ENCODE measurements at places on chromosomes 12 and 14.
A peak's percentile ranks its signal among the peaks of the same experiment; 100 is the strongest.

DNA sequence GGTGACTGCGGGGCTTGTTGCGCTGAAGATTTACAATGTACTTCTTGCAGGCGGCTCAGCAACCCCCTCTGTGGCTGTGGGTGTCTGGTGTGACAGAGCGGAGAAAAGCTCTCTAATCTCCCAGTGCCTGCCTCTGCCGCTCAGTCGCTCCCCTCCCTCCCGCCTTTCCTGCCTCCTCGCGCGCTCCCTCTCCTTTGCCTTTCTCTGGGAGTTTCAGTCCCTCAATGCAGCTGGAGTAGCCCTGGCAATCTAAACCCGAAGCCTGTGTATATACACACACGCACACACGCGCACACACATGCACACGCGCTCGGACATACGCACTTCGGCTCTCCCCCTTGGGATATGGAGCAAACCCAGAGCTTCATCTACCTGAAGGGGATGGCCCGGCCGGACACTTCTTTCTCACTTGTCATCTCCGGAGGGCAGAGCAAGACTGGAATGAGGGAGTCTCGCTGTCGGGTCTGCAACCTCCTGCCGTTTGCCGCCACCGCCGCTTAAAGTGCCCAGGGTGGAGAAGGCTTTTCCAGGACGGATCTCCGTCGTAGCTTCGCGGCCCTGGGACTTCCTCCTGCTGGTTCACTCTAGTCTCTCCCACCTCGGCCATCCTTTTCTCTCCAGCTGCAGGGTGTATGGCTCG lies 599 bp upstream of the TRHDE start:
- no peaks in the 10 kb centered on the region for H3K36me3 ChIP-seq
- H3K4me3 ChIP-seq = peak overlapping the region; percentile 71
- H3K27me3 ChIP-seq = peaks cover 76% of the 10 kb centered on the region
- H3K27ac ChIP-seq = peak overlapping the region; percentile 70
- H3K4me1 ChIP-seq = peaks cover 36% of the 10 kb centered on the region

- no peaks in the 10 kb centered on the region for H3K4me1 ChIP-seq
- no peak for DNase-seq
- H3K4me3 ChIP-seq = no peak overlapping the region
- H3K36me3 ChIP-seq = peaks cover 64% of the 10 kb centered on the region
- H3K27ac ChIP-seq = no peak overlapping the region
Measured at GRCh38 chr12:68868043-68868790, 60.2 kb downstream of the MDM2 start.

DNA sequence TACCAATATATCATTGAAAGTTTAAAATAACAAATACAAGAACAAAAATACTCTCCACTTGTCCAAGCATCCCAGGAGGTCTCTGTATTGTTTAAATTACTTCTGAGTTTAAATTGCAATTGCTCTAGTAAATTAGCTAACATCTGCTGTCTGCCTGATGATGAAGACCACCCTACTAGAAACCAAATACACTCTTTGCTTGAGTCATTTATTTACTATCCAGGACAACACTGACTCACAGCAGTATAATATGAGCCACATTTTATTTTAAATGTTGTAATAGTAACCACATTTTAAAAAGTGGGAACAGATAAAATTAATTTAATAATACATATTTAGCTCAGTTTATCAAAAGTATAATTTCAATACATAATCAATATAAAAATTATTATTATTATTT lies 62.9 kb upstream of the EEA1 start:
- H3K27me3 ChIP-seq = no peaks in the 10 kb centered on the region
- no peak overlapping the region for H3K4me3 ChIP-seq
- no peaks in the 10 kb centered on the region for H3K36me3 ChIP-seq
- H3K4me1 ChIP-seq = peaks cover 24% of the 10 kb centered on the region
- no peak overlapping the region for H3K27ac ChIP-seq
- no peak for DNase-seq

GRCh38 chr14:100261621-100262020 lies 22.7 kb downstream of the YY1 start:
- H3K36me3 ChIP-seq = peaks cover 24% of the 10 kb centered on the region
- H3K27me3 ChIP-seq = no peaks in the 10 kb centered on the region
- H3K4me3 ChIP-seq = no peak overlapping the region
- peaks cover 100% of the 10 kb centered on the region for H3K4me1 ChIP-seq
- DNase-seq = no peak

DNA sequence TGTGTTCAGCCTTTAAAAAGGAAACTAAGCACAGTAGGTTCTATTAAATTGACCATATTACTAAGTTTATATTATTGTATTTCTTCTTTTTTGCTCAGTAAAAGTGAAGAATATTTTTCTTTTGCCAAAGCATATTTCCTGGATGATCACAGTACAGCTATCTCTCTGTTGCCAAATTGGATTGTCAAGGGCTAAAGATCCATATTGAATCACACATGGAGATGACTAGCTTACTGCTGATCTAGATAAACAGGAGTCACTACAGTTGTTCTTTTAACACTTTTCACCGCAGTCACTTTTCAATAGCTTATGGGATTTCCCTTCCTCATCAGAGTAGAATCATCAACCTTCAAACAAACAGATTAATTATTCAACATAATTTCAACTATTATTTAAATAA lies 78.6 kb downstream of the LRRC9 start:
- H3K27ac ChIP-seq = no peak overlapping the region
- no peaks in the 10 kb centered on the region for H3K4me1 ChIP-seq
- no peak for DNase-seq
- H3K27me3 ChIP-seq = peaks cover 3% of the 10 kb centered on the region
- no peaks in the 10 kb centered on the region for H3K36me3 ChIP-seq

- no peak overlapping the region for H3K4me3 ChIP-seq
- no peaks in the 10 kb centered on the region for H3K27me3 ChIP-seq
- DNase-seq = no peak
Measured at GRCh38 chr14:80973931-80974641, 18.7 kb downstream of the TSHR start.

- H3K4me1 ChIP-seq = no peaks in the 10 kb centered on the region
- H3K27ac ChIP-seq = no peak overlapping the region
- no peaks in the 10 kb centered on the region for H3K36me3 ChIP-seq
- no peak overlapping the region for H3K4me3 ChIP-seq
- H3K27me3 ChIP-seq = no peaks in the 10 kb centered on the region
Measured at GRCh38 chr12:33588725-33589405, 149.2 kb upstream of the SYT10 start.

DNA sequence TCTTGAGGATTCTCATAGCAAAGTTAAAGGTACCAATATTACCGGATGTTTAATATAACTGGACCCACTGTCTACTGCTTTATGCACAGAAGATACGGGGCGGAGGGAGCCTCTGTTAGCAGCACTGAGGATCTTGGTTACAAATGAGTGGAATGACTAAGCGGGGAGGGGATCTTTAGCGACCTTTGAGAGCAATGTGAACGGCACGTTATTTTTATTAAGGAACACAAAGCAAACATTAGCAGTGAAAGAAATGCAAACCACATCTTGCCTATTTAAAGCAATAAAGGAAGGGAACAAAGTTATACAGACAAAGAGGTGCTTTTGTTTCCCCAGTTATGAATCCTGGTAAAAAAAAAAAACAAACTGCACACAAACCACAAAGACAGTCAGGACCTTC lies 27.1 kb upstream of the PRMT8 start:
- H3K36me3 ChIP-seq = no peaks in the 10 kb centered on the region
- DNase-seq = no peak
- no peak overlapping the region for H3K4me3 ChIP-seq
- no peak overlapping the region for H3K27ac ChIP-seq
- no peaks in the 10 kb centered on the region for H3K4me1 ChIP-seq

DNA sequence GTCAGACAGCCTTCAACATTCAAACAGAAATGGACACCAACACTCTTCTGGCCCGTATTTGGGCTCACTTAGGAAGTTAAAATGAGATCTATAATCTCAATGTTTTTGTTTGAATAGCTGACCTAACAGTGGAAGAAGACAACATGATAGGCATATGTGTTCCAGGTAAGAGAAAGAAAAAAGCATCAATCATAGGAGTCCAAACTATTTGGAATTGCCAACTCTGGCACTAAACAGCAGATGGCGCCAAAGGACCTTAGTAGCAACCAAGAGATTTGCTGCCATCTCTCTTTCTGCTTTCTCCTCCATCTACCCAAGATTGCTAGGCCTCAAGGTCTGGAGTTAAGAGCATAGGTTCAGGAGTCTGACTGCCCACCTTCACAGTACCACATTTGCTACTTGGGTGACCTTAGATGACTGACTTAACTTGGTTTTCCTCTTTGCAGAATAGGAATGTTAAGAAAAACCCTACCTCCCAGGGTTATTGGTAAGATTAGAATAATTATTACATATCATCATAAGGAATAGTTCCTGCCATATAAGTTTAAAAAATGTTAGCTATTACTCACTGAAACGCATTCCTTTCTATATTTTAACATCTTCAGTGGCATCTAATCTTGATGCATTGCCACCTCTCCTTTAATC lies 30.2 kb downstream of the PEX5 start:
- H3K4me3 ChIP-seq = no peak overlapping the region
- no peaks in the 10 kb centered on the region for H3K36me3 ChIP-seq
- peak; percentile 82 for DNase-seq
- H3K27me3 ChIP-seq = no peaks in the 10 kb centered on the region
- no peaks in the 10 kb centered on the region for H3K4me1 ChIP-seq
- no peak overlapping the region for H3K27ac ChIP-seq

DNA sequence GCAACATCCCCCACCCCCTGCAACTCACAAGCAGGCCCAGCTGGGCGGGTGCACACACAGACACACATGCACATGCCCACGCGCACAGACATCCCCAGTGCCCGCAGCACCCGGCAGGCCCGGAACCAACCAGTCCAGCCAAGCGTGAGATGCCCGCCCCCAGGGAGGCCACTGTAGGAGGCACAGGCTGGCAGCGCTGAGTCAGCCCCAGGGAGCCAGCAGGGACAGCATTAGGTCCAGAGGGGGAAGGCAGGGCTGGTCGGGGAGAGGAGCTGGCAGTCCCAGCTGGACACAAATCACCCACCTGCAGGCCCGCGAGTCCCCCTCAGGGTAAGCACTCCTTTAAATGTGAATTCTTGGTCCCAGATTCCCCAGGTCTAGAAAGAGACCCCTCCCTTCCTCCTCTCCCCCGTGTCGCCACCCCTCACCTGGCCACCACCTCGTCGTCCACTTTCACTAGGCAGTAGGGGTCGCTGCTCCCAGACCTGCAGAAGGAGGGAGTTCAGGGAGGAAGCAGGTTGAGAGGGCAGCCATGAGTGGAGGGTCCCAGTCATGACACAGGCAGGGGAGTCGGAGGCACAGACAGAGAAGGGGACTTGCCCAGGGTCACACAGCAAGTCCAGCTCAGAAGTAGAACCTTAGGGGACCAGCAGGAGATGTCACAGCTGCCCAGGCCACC lies 5.0 kb downstream of the RASAL1 start:
- H3K4me3 ChIP-seq = no peak overlapping the region
- no peak overlapping the region for H3K27ac ChIP-seq
- peaks cover 1% of the 10 kb centered on the region for H3K4me1 ChIP-seq
- DNase-seq = peak; percentile 91
- H3K36me3 ChIP-seq = no peaks in the 10 kb centered on the region

- no peak for DNase-seq
- H3K4me3 ChIP-seq = no peak overlapping the region
- H3K36me3 ChIP-seq = peaks cover 94% of the 10 kb centered on the region
- H3K27me3 ChIP-seq = no peaks in the 10 kb centered on the region
- no peak overlapping the region for H3K27ac ChIP-seq
Measured at GRCh38 chr14:71050227-71050823, 143.1 kb downstream of the PCNX1 start.

DNA sequence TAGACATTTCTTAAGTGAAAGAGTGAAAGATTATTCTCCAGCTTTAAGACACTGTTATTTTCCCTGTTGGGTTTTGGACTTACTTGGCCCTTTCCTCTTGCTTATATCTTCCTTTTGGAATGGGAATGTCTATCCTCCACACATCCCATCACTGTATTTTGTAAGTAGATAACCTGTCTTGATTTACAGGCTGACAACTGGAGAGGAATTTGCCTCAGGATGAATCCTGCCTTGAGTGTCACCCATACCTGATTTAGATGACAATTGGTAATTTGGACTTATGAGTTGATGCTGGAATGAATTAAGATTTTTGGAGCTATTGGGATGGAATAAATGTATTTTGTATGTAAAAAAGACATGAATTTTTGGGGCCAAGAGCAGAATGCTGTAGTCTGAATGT lies 74.2 kb upstream of the KICS2 start:
- no peak overlapping the region for H3K4me3 ChIP-seq
- no peaks in the 10 kb centered on the region for H3K4me1 ChIP-seq
- no peak for DNase-seq

GRCh38 chr12:98002887-98003493 lies 512.4 kb upstream of the TMPO start:
- H3K27me3 ChIP-seq = no peaks in the 10 kb centered on the region
- no peak overlapping the region for H3K4me3 ChIP-seq
- no peaks in the 10 kb centered on the region for H3K4me1 ChIP-seq
- no peak for DNase-seq
- no peak overlapping the region for H3K27ac ChIP-seq

DNA sequence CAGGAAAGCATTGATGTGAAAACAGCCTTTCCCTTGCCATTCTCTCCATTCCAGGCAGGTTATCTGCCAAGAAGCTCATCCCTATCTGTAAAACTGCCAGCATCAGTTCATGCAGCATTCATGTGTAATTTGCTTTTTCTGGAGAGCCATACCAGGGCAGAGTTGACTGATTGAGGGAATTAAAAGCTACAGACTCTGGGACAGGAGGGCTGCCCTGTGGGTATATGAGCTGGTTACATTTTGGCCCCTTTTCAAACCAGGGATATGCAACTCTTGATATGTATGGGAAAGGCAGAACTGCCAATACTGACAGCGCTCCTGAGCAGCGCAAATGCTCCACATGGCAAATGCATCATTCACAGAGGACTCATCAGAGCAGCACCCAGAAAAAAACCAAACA lies 53.7 kb downstream of the SYT1 start:
- no peak overlapping the region for H3K4me3 ChIP-seq
- no peaks in the 10 kb centered on the region for H3K4me1 ChIP-seq
- no peak for DNase-seq
- no peaks in the 10 kb centered on the region for H3K27me3 ChIP-seq
- H3K36me3 ChIP-seq = no peaks in the 10 kb centered on the region

GRCh38 chr12:108850854-108851573 lies 6.4 kb downstream of the SSH1 start:
- H3K36me3 ChIP-seq = peaks cover 8% of the 10 kb centered on the region
- peak overlapping the region; percentile 65 for H3K27ac ChIP-seq
- peaks cover 32% of the 10 kb centered on the region for H3K4me1 ChIP-seq
- no peaks in the 10 kb centered on the region for H3K27me3 ChIP-seq
- peak; percentile 76 for DNase-seq

GRCh38 chr14:78598046-78598920 lies 428.1 kb downstream of the NRXN3 start:
- DNase-seq = no peak
- H3K4me3 ChIP-seq = no peak overlapping the region
- no peaks in the 10 kb centered on the region for H3K4me1 ChIP-seq
- H3K36me3 ChIP-seq = no peaks in the 10 kb centered on the region

- H3K36me3 ChIP-seq = peaks cover 23% of the 10 kb centered on the region
- no peak overlapping the region for H3K27ac ChIP-seq
- no peaks in the 10 kb centered on the region for H3K27me3 ChIP-seq
- DNase-seq = no peak
- no peak overlapping the region for H3K4me3 ChIP-seq
- no peaks in the 10 kb centered on the region for H3K4me1 ChIP-seq
Measured at GRCh38 chr14:73863209-73863608, 11.6 kb downstream of the PTGR2 start.

- no peak overlapping the region for H3K27ac ChIP-seq
- no peaks in the 10 kb centered on the region for H3K27me3 ChIP-seq
- peaks cover 31% of the 10 kb centered on the region for H3K4me1 ChIP-seq
Measured at GRCh38 chr12:92408072-92408900, 262.6 kb upstream of the BTG1 start.

Measured in spleen (tissue), 13 donors.